ENCODE measurements at places on chromosomes 11 and 22.

DNA sequence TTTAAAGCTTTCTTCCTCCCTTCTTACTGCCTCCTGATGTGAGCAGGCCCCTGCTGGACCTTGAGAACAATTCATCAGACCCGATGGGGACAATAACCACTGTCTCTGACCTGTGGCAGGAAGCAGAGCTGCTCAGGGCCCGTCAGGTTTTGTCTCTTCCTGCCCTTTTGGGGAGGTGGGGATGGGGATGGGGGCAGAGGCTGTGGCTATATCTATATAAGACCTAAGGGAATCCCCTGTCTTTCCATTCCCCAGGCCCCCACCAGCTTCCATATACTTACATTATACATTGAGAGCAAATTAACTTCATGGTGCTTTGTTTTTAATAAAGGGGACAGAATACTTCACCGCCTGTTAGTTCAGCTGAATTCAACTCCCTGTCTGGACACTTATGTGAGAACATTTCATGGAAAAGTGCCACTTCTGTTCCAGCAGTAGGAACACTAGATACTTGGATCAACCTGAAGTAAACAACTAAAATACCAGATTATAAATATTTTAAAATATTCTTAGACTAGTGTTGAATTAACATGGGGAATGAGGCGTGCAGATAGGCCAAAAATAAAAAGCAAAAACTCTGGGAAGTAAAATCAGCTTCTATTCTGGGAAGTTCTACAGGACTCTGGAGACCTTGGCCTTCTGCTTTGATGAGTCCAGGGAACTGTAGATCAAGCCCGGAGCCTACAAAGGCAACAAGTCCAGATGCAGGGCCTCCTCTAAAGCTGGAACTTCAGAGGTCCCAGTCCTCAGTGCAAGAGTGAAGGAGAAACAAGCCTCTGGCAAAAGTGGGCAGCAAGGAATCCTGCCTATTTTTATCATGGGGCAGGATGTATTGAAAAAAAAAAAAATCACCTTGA lies 11.1 kb downstream of the ZP1 start:
- no peak for DNase-seq

DNA sequence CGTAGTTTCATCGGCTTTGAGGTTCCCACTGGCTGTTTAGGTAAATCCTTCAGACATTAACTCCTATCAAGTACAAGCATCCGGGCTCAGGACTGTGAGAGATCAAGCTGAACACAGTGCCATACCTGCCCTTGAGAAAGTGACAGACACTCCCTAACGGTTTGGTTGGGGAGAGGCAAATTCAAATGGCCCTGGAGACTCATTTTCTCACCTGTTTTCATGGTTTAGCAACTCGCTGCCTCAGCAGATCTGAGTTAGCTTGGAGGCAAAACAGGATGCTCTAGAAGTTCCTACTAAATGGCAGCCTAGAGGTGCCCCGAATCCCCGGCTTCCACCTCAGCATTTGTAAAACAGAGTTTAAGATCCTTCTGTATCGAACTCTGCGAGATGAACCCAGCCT lies 3.6 kb upstream of the FBXO3 start:
- no peak for DNase-seq

GRCh38 chr22:30198152-30198825 lies 48.3 kb downstream of the LIF start:
- DNase-seq, result no peak

GRCh38 chr11:35678975-35679374 lies 16.4 kb downstream of the TRIM44 start:
- DNase-seq, result no peak

GRCh38 chr11:33452836-33453624 lies 195.8 kb downstream of the HIPK3 start:
- no peak for DNase-seq

- no peak for DNase-seq
These were observed 16.5 kb downstream of the BRD1 start for GRCh38 chr22:49811020-49811791.
